ENCODE measurements at places on chromosomes 3 and 15. TPM values are rescaled to one million over a fixed set of nuclear protein-coding genes. Genes with fewer than 3 reads are reported as not detected.

DNA sequence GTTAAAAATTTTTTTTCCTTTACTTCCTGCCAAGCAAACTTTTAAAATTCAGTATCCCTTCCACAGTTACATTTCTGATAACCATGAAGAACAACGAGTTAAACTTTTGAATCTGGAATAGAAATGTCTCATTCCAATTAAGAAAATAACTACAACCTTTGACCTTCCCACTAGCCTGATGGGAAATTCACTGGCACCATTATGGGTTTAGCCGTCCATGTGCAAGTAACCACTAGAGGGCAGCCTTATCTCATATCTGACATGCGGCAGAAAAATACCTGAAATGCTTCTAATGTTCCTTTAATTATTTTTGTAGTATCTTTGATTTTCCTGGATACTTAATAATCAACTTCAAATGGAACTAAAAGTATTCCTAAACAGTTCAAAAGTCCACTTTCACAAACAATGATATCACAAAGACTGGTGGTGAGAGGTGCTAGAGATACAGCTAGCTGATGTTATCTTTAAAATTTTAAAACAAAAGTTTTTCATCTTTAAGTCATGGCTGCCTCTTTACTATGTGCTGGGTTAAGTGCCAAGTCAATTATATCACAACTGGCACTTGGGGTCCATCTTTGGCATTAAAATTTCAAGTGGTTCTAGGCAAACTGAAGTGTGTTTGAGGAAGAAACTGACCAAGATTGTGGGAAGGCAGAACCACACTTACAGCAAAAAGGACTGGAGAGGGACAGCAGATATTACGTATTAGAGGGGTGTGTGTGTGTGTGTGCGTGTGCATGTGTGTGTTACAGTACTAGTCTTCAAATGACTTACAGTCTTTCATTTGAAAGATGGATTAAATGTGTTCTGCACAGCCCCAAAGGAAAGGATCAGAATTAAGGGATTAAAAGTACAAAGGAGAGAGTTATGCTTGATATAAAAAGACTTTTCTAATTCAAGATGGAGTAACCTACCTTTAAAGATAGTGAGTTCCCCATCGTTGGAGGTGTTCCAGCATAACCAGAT lies 107.1 kb upstream of the ICE2 start:
- peak; percentile 68 for DNase-seq

DNA sequence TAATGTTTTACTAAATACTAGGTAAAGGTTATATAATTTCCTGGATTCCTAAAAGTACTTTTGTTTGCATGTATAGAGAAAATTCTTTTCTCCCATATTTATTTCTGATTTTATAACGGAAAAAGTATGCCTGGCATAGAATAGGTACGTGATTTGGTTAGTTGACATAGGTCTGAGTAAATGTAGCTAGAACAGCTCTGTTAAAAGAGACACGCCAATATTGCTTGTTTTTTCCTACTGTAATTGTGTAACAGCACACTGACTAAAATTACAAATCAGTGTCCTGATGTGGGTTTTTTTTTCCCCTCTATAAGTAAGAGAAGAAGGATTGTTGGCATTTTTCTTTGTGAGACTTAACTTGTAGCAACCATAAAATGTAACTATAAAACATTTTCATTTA lies 26.7 kb downstream of the KLHL24 start:
- no peak for DNase-seq

KIF15 gene
- 9.2 TPM for polyA plus RNA-seq

FRMD4B gene
- 16.1 TPM for polyA plus RNA-seq

GRCh38 chr3:37223576-37223975 lies 49.2 kb upstream of the LRRFIP2 start:
- no peak for DNase-seq

B3GNT5 gene
- polyA plus RNA-seq, result 6.8 TPM

- DNase-seq, result no peak
Measured at GRCh38 chr3:17478673-17479072, 263.8 kb downstream of the TBC1D5 start.

DNA sequence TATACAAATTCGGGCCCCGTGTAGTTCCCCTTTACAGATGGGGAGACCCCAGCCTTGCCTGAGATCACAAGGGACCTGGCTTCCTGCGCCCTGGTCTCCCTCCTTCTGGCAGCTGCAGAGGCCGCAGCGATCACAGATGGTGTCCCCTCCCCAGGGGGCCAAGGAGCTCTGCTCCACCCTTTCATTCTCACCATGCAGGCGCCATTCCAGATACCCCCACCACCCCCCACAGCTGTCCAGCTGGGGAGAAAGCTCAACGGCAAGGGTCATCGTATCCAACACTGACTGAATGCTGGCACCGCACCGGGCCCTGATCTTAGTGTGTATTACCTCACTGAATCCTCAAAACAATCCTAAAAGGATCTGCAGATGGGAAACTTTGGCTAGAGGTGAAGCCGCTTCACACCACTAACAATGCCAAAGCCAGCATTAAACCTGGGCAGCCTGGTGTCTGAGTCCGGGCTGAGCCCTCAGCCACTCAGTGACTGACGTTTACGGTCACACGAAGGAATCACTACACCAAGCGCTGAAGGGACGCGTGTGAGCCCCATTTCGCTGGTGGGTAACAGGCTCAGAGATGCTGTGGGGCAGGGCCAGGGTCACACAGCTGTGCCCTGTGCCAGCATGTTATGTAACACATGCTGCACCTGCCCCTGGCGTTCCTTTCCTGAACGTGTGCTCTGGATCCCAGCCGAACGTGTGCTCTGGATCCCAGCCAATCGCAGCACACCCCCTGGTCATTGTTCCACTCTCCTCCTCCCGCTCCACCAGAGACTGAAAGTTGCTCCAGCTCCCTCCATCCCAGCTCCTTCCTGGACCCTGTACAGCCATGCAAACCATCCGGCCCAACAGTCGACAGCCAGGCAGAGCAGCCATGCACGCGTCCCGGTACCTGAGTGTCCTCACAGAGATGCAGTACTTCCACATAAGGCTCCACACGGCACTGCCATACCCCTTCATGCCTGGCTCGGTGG lies 51.8 kb downstream of the IQSEC1 start:
- DNase-seq, result peak; percentile 70

DNA sequence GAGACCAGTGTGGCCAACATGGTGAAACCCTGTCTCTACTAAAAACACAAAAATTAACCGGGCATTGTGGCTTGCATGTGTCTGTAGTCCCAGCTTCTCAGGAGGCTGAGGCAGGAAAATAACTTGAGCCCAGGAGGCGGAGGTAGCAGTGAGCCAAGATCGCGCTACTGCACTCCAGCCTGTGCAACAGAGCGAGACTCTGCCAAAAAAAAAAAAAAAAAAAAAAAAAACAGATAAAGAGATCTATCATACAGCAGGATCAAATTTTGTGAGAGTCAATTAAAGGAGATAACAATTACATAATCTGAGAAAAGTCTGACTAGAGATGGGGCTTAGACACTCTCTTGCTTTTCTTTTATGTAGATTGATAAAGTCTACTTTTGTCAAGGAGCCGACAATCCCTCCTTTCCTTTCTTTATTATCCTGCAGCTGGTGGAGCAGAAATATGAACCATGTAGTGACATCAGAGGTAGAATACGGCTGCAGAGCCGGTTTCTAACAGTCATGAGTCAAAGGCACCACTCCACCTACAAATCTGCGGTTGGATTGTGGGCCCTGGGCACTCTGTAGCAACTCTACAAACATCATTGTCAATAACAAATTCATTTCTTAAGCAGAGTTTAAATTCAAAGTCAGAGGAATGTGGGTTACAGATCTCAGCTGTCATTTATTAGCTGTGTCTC lies 9.0 kb downstream of the C2CD4A start:
- no peak for DNase-seq

GRCh38 chr3:72655723-72656122 lies 192.5 kb downstream of the SHQ1 start:
- no peak for DNase-seq

GRCh38 chr3:149174901-149175300 lies 45.5 kb downstream of the HPS3 start:
- DNase-seq, result no peak

ACAA1 gene
- polyA plus RNA-seq, result 34.6 TPM

- no peak for DNase-seq
Measured at GRCh38 chr15:25368850-25369249, 70.0 kb downstream of the UBE3A start.

- DNase-seq, result peak; percentile 24
Measured at GRCh38 chr3:71444028-71444860, 139.3 kb downstream of the FOXP1 start.
